ENCODE measurements at places on chromosomes 12 and 14.

DNA sequence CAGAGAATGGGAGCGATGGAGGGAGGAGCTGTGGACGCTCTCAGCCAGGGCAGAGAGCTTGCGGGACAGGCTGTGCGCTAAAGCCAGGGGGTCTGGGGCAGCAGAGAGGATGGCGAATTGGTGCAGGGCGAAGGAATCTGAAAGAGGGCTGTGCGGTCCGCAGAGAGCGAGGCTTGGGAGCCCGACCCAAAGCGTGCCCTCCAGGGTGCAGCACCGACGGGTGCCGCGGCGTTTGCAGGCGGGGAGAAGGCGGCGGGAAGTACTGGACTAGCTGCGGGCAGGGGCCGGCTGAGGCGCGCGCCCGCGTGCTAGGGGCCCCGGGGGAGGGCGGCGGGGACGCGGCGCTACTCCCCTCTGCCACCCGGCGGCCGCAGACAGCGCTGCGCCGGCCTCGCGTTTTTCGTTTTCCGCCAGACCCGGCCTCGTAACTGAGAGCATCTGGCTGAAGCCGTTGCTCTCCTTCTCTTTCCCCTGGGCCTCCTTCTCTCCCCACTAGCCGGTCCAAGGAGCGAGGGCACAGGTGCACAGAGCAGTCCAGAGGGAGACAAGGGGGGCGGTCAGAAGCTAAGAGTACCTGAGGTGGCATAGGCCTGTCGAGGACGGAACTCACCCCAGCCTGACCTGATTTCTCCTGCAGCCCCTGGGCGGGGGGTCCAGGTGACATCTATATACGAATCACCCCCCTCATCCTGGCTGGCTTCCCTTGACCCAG, 24.9 kb downstream of the SLC6A12 start:
- DNase-seq: peak; percentile 63

- DNase-seq: peak; percentile 68
These were observed 216.7 kb downstream of the ACSS3 start for GRCh38 chr12:81294325-81295190.

- DNase-seq: peak; percentile 48
These were observed 267.6 kb downstream of the DUSP6 start for GRCh38 chr12:89084751-89085150.

GRCh38 chr14:25111061-25111601, 61.2 kb upstream of the STXBP6 start:
- peak; percentile 98 for DNase-seq

GRCh38 chr12:68482660-68483059, 128.0 kb upstream of the RAP1B start:
- DNase-seq: peak; percentile 11

- DNase-seq: no peak
These were observed 2.5 kb downstream of the GSC start for GRCh38 chr14:94767321-94767878.
